ENCODE measurements at places on chromosomes 4 and X.

GRCh38 chr4:24605216-24605615, 20.9 kb upstream of the DHX15 start:
- DNase-seq: no peak

- DNase-seq: no peak
These were observed 129.8 kb downstream of the GUCY2F start for GRCh38 chrX:109352066-109352588.

DNA sequence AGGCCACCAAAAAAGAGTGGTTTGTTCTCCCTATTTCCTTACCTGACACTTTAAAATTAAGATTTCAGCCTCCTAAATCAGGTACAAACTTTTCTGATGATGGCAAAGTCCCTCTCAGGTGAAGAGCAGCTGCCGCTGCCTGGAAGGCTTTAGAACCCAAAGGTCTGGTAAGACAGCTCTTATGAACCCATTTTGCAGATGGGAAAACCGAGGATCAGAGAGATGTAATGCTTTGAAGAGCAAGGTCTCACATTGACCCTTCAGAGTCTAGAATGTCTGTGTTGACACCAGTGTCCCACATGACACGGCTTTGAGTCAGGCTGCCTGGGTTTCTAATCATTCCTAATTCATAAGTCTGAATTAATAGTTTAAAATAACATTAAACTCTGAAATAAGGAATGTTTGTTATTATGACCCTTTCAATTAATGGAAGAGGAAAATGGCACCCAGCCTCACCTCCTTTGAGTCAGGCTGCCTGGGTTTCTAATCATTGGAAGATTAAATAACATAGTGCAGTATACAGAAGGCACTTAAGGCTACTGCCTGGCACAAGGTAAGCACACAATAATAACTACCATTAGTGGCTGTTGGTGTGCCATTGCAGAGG, 27.9 kb upstream of the KIAA0232 start:
- DNase-seq: no peak

DNA sequence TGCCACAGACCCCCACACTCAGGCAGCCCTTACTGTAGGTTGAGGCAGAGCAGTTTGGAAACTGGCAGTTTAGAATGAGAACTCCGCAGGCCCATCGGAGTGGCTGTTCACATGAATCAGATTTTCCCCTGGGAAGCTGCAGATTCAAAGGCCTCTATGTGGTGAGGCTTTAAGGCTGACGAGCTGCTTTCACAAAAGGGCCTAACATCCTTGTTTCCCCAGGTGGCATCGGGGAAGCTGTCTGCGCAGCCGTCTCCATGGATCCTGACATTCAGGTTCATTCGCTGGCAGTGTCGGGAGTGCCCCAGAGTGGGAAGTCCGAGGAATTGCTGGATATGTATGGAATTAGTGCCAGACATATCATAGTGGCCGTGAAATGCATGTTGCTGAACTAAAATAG, 33.7 kb downstream of the TKTL1 start:
- DNase-seq: no peak

DNA sequence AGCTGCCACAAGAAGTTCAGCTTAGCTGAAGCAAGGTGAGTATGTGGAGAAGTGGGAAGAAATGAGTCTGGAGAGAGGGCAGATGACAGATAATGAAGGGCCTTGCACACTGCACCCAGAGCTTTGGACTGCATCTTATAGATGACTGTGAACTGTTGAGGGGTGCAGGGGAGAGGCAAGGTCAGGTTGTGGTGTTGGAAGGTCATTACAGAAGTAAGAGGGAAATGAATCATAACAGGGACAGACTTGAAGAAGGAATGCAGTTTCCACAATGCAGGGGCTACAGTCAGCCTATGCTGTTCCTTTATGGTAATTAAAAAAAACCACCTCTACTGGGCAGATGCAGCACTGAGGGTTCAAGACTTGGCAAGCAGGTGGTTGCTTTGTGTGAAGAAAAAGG, 4.8 kb upstream of the IGFBP7 start:
- DNase-seq: no peak
